ENCODE measurements at places on chromosomes 5 and 9. TPM values are rescaled to one million over a fixed set of nuclear protein-coding genes. Genes with fewer than 3 reads are reported as not detected.

IL4 gene
- total RNA-seq, result not detected

TLR4 gene
- total RNA-seq, result 12.6 TPM

WHRN gene
- total RNA-seq, result 16.6 TPM

CLIC3 gene
- total RNA-seq, result 1.1 TPM

NIPSNAP3A gene
- total RNA-seq, result 37.6 TPM

MYOZ3 gene
- total RNA-seq, result 11.1 TPM

ZNF879 gene
- total RNA-seq, result 20.3 TPM

UNC13B gene
- 56.1 TPM for total RNA-seq

TMEM171 gene
- 1.6 TPM for total RNA-seq
